Panc1 (cell line): ENCODE measurements at places on chromosomes 2 and 18.

DNA sequence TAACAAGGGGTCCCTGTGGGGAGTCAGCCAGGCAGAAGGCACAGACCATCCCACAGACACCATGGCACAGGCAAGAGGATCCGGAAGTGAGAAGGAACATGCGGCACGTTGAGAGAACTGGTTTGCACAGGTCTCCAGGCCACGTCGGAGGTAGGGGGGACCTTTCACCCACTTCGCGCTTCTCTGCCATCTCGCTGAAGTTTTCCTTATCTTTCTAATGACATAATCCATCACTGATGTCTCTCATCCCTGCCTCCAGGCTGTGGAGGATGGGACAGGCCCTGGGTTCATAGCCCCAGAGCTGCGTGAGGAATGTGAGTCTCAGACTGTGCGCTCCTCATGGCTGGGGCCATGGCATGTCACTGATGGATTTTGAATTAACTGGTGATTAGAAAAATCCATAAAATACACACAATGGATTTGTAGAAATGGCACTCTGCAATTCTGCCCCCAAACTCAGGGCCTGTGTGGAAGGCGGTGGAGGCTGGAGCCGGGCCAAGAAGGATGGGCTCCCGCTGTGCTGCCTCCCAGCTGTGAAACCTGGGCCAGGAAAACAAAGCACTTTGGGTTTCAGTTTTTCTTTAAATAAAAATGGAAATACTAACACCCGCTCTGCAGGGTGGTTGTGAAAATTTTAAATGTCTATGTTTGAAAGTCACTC lies 113.3 kb upstream of the ALKAL2 start:
- DNase-seq: no peak

GRCh38 chr2:68303033-68303901 lies 16.5 kb downstream of the CNRIP1 start:
- no peak for DNase-seq

DNA sequence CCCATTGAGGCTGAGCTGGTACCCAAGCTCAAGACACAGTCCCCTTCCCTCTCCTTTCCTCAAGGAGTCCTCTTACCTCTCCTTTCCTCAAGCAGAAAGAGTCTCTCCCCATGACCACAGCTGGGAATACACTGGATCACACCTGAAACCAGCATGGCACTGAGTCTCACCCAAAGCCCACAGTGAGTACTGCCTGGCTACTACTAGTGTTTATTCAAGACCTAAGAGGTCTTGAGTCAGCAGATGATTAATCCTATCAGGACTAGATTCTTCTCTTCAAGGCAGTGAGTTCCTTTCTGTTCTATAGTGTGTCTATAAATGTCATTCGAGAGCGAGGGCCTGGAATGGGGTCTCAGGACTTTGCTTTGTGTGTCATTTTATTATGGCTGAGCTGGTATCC lies 111.4 kb downstream of the METTL4 start:
- DNase-seq: no peak

- DNase-seq: no peak
These were observed 9.1 kb upstream of the PROM2 start for GRCh38 chr2:95265182-95265581.

- no peak for DNase-seq
These were observed 76.1 kb upstream of the TXNDC2 start for GRCh38 chr18:9809697-9810096.

DNA sequence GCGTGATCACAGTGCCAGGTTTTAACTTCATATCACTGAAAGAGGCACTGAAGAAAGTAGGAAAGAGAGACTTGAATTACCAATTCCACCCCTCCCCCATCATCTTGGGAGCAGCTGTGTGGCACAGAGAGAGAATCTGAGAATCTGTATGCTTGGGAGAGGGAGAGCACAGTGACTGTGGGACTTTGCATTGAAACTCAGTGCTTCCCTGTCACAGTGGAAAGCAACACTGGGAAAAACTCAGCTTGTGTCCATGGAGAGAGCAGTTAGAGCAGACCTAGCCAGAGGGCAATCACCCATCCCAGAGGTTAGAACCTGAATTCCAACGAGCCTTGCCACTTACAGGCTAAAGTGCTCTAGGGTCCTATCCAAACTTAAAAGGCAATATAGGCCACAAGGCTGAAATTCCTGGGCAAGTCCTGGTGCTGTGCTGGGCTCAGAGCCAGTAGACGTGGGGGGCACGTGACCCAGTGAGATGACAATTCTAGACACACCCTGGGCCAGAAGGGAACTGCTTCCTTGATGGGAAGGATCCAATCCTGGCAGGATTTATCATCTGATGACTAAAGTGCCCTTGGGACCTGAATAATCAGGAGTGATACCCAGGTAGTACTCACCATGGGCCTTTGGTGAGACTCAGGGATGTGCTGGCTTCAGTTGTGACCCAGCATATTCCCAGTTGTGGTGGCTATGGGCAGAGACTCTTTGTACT lies 15.5 kb upstream of the ABCB11 start:
- no peak for DNase-seq

GRCh38 chr2:203396667-203397066 lies 68.5 kb downstream of the ABI2 start:
- no peak for DNase-seq

DNA sequence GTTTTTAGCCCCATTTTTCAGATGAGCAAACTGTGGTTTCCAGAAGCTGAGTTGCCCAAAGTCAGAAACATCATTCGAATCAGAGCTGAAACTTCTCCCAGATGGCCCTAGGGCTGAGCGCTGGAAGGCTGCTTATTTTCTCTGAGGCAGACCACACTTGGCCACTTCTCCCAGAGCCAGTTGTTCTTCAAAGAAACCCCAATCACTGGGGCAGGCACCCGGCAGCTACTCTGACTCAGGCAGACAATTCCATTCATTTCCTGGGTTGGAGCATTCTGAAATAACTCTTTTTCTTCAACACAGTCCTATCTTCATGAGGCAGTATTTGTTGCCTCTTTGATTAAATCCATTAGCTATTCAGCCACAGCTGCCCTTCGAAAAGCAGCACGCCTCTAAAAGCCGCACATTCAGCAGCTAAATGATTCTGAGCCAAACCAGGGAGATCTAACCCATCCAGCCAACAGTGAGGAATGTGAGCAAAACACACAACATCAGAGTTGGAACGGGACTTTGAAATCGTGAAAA lies 40.9 kb downstream of the LRATD1 start:
- no peak for DNase-seq

DNA sequence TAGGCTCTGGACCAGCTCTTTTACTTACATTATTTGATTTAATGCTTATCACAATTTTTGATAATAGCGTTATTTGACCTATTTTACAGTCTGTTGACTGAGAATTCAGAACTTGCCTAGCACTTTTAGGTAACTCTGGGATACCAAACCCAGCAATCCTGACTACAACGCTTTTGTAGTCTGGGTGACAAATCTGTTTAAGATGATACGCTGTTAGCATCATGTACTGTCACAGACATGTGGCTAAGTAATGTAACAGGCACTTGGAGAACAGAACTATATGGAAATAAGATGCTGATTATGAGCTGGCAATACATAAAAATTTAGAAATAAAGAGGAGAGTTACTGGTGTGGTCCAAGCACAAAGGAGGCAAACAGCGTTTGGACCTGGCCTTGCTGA lies 130.6 kb downstream of the RBMS1 start:
- no peak for DNase-seq

- no peak for DNase-seq
These were observed 5.8 kb upstream of the WNT6 start for GRCh38 chr2:218853766-218854165.

DNA sequence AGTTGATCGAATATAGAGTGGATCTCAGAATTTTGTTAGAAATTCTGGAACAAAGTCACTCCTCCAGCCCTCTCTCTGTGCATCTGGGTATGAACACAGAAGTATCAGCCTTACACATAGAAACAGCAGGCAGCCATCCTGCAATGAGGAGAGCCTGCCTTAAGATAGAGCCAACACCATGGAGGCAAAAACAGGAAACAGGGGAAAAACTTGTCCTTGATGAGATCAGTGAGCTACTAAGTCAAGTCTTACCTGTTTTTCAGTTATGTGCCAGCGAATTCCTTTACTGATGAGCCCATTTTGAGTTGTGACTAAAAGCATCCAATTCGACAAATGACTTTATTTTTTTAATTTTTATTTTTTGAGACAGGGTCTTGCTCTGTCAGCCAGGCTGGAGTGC lies 26.6 kb upstream of the MREG start:
- DNase-seq: no peak

DNA sequence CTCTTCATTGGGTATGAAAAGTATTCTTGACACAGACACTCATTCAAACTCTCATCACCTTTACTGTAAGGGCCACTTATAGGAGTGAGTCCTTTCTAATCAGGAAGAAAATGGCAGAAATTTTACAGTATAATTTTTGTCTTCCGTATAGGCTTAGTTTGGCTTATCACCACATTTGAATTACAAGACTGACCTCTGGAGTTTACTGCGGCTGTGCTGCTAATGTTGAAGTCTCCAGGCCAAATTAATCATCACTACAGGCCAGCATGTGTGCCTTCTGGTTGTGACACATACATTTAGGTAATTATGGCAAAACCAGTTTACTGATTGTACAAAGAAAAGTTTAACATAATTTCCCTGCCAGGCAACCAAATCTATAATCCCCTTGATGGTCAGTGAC lies 753.6 kb upstream of the GCFC2 start:
- DNase-seq: no peak

DNA sequence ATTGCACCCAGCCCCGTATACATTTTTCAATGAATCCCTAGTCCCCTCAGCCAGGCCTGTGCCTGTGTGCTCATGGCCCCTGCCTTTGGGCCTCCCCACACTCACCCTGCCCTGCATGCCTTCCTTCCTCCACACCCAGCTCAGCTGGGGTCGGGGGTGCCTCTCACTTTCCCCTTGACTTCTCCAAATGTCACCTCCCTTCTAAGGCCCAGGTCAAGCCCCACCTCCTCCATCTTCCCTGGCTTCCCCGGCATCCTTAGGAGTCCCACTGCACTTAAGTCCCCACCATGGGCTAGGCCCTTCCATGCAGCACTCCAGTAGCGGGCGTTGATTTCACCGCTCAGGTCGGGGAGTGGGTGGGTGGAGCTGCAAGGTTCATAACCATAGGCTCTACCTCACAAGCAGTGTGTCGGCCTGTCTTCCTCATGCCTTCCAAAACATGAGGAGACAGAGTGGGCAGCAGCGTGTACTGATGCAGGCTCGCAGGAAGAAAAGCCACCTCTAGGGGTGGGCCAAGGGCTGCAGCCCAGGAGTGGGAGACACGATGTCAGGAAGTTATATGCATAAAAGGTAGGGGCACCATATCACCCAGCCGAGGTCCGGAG lies 47.7 kb downstream of the DNMT3A start:
- DNase-seq: no peak

GRCh38 chr18:4994710-4995109 lies 202.3 kb downstream of the AKAIN1 start:
- no peak for DNase-seq

DNA sequence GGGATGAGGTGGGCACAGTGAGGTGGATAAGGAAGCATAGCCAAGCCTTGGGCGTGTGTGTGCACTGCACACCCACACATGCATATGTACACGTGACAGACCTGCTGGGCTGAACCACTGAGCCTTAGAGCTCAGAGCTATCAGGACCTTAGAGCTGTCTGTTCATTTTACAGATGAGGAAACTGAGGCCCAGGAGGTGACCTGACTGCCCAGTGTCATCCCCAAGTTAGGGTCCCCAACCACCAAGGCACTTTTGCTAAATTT lies 8.2 kb upstream of the SNED1 start:
- no peak for DNase-seq

DNA sequence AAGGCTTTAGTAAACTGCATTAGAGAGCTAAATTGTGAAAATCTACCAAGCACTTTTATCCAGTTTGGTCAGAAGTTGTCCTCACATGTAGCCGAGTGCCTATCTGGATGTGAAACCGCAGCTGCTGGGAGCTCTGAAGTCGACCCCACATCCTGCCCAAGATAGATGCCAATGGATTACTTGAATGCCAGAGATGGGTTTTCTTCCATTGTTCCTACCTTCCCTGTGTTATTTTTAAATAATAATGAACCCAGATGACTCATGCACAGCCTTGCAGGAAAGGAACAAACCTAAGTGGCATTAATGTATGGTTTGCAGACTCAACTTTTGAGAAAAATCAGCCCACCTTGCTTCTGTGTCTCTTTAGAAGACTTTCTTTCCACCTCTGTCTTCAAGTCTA lies 408.5 kb downstream of the FBXO15 start:
- DNase-seq: no peak

DNA sequence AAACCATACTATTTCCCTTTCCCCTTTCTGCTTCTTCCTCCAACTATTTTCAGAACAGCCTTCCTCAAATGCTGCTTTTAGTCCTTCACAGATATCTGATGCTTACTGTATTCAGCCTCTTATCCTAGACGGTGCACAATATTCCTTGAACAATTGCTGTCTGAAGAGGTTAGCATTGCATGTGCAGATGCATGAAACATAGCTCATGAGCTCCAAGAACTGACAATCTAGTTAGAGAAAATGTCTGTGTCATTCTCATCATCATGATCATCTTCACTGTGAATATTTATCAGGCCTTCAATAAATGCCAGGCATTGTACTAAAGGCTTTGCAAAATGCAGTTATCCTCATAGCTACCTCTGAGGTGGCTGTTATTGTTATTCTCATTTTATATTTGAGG lies 190.7 kb downstream of the DNER start:
- no peak for DNase-seq

DNA sequence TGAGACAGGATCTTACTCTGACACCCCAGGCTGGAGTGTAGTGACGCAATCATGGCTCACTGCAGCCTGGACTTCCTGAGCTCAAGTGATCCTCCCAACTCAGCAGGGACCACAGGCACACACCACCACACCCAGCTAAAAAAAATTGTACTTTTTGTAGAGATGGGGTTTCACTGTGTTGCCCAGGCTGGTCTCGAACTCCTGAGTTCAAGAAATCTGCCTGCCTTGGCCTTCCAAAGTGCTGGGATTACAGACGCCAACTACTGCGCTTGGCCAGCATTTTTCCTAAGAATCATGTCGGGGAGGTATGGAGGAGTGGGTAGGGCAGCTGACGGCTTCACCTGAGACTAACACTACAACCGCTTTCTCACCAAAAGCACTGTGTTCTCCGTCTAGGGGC lies 50.4 kb downstream of the CYP26B1 start:
- no peak for DNase-seq

DNA sequence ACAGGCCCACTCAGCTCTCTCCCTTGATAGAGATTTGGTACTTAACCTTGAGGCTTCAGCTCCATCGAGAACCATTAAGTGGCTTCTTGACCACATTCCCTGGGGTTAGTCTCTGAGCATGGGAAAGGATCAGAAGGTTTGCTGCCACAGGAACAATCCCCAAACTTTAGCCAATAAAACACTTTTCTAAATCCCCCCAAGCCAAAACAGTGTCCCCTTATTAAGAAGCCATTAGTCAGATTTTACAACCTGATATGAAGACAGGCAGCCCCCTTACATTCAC lies 37.7 kb upstream of the SLC8A1 start:
- no peak for DNase-seq

GRCh38 chr2:83162421-83162820 lies 1296.7 kb downstream of the SUCLG1 start:
- no peak for DNase-seq

DNA sequence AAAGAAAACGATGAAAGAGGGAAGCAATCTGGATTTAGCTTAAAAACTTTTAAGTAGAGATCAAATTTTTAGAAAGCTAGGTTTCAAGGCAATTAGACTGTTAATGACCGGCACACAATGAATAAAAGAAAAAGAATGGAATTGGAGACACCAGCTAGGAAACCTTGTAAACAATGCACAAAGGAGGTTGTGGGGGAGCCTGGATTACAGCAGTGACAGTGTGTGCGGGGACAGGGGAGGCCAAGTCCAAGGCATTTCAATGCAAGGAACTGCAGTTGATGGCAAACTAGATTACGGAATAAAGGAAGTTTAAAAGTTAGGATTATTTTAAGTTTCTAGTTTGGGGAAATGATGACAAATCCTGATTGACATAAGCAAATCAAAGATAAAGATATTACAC lies 74.5 kb downstream of the DTNB start:
- DNase-seq: no peak
